Hematopoietic multipotent progenitor cell (in vitro differentiated cells): ENCODE measurements at places on chromosomes 1 and 21. TPM values are rescaled to one million over a fixed set of nuclear protein-coding genes. Genes with fewer than 3 reads are reported as not detected.

DNA sequence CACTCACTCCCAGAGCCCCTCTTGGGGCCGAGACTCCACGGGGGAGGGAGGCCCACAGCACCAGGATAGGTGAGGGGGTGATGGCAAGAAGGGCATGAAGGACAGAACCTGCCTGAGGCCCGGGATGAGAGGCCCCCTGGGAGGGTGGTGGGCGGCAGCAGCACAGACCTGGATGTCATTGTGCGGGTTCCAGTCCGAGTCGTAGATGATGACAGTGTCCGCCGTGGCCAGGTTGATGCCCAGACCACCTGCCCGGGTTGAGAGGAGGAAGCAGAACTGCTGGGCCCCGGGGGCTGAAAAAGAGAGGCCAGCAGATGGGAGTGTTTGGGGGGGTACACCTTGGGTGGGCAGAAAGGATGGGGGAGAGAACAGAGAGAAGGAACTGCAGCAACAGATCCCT, 50.1 kb downstream of the CHD5 start:
- DNase-seq, result no peak

- no peak for DNase-seq
Measured at GRCh38 chr1:43147625-43148327, 24.3 kb downstream of the EBNA1BP2 start.

- no peak for DNase-seq
Measured at GRCh38 chr1:151990856-151991198, 2.8 kb downstream of the S100A10 start.

DNA sequence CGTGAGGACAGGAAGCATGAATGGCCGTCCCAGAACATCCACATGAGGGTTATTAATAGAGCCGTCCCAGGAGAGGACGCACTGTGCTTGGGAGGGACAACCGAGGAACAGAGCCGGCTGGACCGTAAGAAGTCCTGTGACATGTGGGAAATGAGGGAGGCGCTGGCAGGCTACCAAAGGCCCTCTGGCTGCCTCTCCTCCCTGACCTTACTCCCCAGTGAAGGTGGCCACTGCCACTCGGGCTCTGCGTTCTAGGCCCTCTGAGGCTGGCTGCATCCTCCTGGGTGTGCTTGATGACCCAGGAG, 15.5 kb upstream of the NPPB start:
- no peak for DNase-seq

The FOXO6 gene
- 0.27 TPM for total RNA-seq
